ENCODE measurements at places on chromosomes 1 and 21.

GRCh38 chr21:22842875-22843274 lies 1844.7 kb downstream of the NCAM2 start:
- no peak for DNase-seq

GRCh38 chr21:43027846-43028731 lies 47.5 kb downstream of the CBS start:
- no peak for DNase-seq

DNA sequence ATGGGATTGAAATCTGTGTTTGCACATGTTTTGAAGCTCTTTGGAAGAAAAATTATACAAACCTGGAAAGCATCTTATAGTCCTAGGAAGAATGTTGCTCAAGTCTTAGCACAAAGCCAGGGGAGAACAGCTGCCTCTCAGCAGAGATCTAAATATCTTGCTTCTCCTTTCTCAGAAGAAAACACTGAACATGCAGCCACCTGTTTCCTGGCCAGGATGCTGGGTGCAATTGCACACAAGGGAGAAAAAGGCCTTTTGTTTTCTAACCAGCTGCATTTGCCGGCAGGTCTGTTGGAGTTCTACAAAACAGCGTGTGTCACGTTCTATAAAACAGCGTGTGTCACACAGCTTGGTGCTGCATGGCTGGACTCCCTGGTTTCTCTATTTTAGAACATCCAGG lies 259.6 kb upstream of the PLD5 start:
- DNase-seq = no peak

GRCh38 chr21:34550182-34550799 lies 38.3 kb upstream of the KCNE1 start:
- no peak for DNase-seq

DNA sequence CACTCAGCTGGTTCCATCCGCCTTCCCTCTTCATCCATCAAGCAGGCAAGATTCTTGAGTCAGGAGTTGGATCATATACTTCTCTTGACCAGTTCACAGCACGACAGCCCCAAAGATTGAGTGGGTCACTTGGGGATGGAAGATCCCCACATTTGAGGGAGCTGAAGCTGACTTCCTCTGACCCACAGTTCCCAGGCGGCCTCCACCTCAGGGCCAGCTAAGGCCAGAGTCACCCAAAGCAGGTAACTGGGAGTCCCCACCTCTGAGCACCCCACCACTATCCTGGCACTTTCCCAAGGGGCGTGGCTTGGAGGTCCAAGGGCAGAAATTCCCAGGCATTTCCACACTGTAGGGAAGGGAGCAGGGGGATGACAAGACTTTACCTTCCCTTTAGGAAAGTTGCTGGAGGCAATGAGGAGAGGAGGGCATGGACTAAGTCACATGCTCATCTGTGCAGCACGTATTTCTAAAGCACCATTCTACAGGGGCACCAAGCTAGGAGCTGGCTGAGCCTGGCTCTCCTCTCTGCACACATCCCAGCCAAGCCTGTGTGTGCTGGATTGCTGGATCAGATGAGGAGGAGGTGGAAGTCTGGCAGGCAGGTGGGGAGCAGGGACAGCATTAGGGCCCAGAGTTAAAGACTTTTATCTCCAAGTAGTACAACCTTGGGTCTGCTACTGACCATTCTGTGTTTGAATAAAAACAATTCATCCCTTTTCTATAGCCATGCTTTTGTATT lies 1.3 kb upstream of the RD3 start:
- no peak for DNase-seq

- no peak for DNase-seq
These were observed 58.4 kb upstream of the ADAM30 start for GRCh38 chr1:119954476-119955422.

- DNase-seq = no peak
These were observed 68.3 kb downstream of the PRRX1 start for GRCh38 chr1:170732252-170732588.

- no peak for DNase-seq
These were observed 683.9 kb downstream of the MATN1 start for GRCh38 chr1:30039354-30040080.

GRCh38 chr1:71053758-71054157 lies 6.1 kb upstream of the PTGER3 start:
- no peak for DNase-seq

DNA sequence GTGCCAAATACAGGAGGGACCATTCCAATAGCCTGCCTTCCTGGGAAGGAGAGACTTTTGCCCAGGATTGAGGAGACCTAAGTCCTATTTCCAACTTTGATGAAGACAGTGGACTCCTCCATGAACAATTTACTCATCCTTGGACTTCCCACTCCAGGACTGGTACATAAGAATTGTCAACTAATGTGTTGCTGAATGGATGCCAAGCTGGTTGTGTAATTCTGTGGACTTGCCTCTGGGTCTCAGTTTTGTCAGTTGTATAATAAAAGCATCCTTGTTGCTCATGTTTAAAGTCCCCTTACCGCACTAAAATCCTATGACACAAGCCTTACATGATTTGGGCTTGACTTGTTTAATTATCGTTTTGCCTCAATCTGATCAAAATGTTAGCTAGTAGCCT lies 13.2 kb upstream of the ZP4 start:
- DNase-seq = no peak

GRCh38 chr1:6603915-6604558 lies 1.4 kb upstream of the KLHL21 start:
- no peak for DNase-seq

- no peak for DNase-seq
These were observed 22.5 kb downstream of the YTHDF2 start for GRCh38 chr1:28759257-28759656.

- DNase-seq = no peak
These were observed 154.1 kb upstream of the ETV3 start for GRCh38 chr1:157292302-157292701.

- DNase-seq = no peak
These were observed 109.3 kb upstream of the OLFM3 start for GRCh38 chr1:102105931-102106550.

DNA sequence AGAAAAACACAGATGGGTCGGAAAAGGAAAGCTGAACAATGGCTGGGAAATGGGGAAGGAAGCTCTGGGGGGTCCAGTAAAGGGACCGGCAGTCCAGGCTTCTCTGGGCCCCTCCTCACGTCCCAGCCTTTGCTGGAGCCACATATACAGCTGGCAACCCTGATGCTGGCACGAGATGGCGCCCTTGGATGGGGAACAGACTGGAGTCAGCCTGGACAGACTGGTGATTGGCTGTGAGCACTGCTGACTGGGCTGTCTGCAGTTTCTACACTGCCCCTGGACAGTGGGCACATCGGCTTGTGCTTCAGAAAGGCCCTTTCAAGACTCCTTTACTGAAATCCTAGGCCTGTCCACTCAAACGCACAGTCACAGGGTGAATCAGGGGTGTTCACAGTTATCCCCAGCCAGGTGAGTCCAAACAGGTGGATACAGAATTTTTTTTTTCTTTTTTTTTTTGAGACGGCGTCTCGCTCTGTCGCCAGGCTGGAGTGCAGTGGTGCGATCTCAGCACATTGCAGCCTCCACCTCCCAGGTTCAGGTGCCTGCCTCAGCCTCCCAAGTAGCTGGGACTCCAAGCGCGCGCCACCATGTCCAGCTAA lies 31.1 kb upstream of the ZBTB40 start:
- DNase-seq = peak; percentile 51

DNA sequence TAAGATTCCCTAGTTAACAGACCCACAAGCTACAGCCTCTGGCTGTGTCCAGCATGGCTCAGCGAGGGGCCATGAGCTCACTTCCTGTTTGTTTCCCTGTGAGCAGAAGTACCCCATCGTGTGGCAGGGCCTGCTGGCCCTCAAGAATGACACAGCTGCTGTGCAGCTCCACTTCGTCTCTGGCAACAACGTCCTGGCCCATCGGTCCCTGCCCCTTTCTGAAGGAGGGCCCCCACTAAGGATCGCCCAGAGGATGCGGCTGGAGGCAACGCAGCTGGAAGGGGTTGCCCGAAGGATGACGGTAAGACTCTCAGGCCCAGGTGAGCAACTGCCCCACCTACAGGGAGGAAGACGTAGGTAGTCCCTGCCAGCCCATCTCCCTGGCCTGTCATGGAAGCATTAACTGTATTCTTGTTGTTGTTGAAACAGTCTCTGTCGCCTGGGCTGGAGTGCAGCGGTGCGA lies 38.2 kb downstream of the ZBTB17 start:
- no peak for DNase-seq

DNA sequence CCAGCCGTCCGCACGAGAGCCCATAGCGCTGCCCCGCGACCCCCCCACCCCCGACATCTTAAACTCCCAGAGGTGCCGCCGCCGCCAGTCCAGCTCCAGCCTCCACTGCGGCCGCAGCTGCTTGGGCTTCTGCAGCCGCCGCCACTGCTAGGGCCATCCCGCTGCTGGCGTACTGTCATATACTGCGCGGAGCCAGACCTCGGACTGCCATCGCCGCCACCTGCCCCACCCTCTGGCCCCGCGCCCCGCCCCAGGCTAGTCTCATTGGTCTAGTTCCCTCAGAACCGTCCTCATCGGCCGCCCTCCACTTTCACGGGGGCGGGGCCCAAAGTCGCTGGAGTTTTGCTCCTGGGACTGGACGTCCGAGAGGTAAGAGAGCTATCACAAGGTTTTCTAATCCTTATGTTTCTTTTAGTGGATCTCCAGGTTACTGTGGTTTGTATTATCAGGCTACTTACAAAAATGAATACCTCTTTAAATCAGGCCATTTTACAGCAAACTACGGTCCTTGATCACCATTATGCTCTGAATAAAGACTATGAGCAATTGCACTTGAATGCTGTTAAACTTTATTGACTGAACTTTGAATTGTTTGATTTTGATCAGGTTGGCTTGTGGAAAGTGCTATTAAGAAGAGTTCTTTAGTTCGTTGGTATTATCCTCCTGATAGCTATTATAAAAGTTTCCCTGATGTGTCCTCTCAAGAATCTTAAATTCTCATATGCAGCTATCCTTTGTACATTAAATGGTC lies 2.8 kb upstream of the CD1D start:
- no peak for DNase-seq

DNA sequence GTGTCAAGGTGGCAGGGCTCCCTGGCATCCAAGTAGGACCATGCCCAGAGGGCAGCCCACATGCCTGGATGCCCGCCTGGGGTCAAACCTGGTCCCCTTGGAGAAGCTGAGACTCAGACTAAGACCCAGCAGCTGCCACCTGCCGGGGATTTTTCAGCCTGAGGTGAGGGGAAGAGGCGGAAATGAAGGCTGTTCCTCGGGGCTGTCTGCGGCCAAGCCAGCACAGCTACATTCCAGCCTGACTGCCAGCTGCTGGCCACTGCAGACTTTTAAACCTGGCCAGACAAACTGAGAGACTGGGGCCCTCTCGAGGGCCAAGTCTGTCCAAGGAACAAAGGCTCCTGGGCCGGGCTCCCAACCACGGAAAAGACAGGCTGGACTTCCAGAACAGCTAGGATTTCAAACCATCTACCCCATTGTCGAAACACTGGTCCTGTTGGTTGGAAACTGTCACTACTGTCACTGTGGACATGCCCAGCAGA lies 21.9 kb upstream of the PLEKHG5 start:
- DNase-seq = no peak

DNA sequence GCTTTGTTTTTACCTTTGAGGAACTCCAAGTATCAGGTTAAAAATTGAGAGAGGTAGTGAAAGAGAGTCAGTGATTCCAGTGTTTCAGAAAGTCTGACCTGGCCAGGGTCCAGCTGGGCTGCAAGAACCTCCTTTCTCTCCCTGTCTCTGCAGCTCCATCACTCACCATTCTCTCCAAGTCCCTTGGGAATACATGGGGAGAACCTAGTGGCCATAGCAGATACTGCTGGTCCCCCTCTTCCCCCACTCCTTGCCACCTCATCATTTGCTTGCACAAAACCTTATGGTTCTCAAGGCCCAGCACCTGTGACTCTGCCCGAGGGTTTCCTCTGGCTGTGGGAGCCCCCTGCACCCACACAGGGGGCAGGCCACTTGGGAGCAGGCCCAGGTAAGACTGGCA lies 279.5 kb downstream of the KIF26B start:
- no peak for DNase-seq

DNA sequence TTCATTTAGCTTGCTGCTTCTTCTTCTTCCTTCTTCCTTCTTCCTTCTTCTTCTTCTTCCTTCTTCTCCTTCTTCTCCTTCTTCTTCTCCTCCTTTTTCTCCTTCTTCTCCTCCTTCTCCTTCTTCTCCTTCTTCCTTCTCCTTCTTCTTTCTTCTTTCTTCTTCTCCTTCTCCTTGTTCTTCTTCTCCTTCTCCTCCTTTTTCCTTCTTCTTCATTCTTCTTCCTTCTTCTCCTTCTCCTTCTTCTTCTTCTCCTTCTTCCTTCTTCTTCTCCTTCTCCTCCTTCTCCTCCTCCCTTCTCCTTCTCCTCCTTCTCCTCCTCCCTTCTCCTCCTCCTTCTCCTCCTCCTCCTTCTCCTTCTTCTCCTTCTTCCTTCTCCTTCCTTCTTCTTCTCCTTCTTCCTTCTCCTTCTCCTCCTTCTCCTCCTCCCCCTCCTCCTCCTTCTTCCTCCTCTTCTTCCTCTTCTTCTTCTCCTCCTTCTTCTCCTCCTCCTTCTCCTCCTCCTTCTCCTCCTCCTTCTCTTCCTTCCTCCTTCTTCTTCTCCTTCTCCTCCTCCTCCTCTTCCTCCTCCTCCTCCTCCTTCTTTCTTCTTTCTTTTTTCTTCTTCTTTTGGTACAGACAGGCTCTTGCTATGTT lies 110.1 kb downstream of the ST3GAL3 start:
- DNase-seq = no peak

DNA sequence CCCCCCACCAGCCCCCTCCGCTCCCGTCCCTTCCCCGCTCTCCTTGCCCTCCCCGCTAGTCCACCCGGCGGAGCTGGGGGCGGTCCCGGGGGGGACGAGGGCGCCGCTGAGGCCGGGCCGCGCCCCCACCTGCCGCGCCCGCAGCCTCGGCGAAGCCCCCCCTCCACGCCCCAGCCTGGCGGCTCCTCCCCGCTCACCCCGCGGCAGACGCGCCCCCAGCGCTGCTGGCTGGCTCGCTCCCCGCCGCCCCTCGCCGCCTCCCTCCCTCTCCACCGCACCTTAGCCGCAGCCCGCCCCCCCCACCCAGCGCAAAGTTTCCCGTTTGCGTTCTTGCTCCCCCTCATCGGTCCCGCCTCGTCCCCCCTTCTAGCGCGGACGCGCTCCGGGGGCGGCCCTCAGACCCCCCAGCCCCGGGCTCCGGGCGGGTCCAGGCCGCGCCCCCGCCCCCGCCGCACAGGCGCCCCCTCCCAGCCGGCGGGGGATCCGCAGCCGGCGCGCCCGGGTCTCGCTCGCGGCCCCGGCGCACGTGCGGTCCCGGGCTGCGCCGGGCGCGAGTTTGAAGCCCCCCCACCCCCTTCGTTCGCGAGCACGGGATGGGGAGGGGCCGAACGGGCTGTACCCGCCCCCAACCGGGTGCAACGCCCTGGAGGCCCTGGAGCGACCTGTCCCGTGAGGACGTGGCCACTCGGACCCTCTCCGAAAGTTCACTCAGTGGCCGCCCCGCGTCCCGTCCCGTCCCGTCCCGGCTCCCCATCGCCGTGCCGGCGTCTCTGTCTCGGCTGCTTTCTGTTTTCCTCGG lies 623 bp downstream of the PTPRF start:
- DNase-seq = no peak

GRCh38 chr1:117051224-117052064 lies 8.7 kb upstream of the TTF2 start:
- peak; percentile 15 for DNase-seq
